C1 segment of cervical spinal cord (tissue), 14 donors: ENCODE measurements at places on chromosomes 4 and X.

- DNase-seq = no peak
Observed at GRCh38 chr4:168715896-168716295, 219.0 kb downstream of the PALLD start.

DNA sequence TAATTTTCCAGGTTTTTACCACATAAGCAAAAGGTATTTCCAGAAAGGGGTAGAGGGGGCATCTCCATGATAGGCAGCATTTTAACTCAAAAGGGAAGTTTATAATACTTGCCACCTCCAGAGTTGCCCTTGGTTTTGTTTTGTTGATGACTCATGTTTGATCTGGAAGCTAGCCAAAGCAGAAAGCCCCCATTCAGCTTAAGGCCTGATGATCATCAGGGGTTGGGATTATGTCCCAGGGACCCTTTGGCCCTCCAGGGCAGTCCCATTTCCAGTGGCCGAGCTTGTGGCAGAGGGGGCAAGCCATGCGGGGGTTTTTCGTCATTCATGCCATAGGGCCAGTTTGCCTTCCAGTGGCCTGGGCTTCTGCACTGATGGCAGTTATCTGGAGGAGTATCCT is 143.0 kb upstream of the PLAC1 start:
- no peak for DNase-seq

- DNase-seq = no peak
Observed at GRCh38 chrX:104721854-104722253, 155.9 kb downstream of the IL1RAPL2 start.

DNA sequence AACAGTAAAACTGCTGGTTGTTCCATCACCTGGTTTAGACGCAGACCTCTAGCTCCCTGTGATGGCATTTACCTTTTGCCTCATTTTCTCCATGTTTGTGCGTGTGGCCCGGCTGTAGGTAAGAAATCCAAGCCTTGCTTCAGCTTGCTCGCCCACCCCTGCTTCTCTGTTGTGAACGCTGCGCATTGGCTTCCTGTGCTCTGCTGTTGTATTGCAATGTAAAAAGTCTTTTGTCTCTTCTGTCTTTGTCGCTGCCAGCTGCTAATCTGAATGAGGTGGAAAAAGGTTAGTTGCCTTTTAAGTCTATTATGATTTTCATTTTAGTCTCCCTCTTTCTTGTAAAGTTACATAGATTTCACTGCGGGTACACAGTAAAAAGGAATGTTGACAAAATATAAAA is 127.3 kb upstream of the PACRGL start:
- DNase-seq = no peak

DNA sequence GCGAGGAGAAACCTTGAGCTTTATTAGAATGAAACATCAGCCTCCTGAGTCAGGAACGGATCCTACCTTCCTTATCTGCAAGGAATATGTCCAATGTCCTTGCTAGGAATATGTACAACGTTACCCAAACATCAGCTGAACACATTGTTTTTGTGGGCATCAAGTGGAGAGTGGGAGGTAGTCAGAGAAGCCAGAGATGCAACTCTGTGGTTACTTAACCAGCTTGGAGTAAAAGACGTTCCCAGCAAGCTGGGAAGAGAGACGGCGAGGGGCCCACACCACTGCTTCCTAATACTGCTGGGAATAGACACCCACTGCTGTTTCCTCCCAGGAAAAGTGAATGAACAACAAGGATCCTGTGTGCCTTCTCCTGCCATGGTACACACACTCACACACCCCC is 74.4 kb upstream of the PLAC1 start:
- DNase-seq = no peak

DNA sequence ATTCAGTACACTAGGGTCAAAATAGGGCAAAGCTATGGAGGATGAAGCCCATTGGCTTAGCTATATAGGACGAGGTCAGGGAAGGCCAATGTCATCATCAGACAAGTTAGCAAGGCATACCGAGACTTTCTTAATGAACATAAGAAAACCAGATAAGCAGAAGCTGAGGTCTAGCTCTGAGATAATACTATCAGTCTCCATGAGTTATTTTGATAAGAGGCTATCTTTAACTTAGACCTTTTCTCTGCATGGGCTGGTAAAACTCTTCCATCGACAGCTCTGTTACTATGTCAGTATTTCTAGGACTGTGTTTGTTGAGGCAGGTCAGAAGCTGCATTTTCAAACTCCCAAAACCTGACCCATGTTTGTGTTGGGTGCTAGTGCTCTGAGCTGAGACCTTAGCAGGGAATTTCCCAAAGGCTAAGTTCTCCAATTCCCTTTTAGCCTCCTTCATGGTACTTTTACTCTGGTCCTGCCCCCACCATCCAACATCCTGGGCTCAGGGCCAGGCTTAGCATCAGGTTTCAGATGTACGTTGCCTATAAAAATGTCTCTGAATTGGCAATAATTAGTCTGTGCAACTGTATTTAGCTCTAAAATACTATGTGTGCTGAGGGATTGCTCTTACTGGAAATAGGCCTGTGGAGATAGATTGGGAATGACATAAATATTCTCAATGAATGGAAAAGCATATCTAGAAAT is 29.3 kb upstream of the LRAT start:
- no peak for DNase-seq

GRCh38 chrX:101370888-101371504 is 15.0 kb downstream of the BTK start:
- no peak for DNase-seq

- DNase-seq = peak; percentile 22
Observed at GRCh38 chr4:75514949-75515612, 808 bp downstream of the THAP6 start.

- DNase-seq = no peak
Observed at GRCh38 chr4:122772986-122773385, 40.5 kb downstream of the BBS12 start.

- no peak for DNase-seq
Observed at GRCh38 chrX:46180258-46180687, 364.9 kb downstream of the ZNF674 start.

- DNase-seq = no peak
Observed at GRCh38 chr4:104279744-104280143, 214.9 kb downstream of the CXXC4 start.

DNA sequence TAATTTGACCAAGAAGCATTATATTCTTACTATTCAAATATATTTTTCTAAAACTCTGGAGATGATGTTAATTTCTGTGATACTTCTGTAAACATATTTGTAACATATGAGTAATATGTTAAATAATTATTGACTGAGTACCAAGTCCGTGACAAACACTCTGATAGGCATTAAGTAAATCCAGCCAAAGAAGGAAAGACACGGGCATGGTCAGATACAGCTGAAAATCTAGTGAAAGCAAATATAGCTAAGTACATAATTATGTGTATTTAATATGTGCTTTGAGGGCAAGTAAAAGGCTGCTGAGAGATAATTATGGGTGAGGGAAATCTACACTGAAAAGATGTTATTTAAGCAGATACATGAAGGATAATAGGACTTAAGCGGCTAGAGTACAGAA is 1263.6 kb upstream of the ADGRL3 start:
- DNase-seq = no peak
